Smooth muscle cell of trachea (primary cell): ENCODE measurements at places on chromosomes 11 and 22. TPM values are rescaled to one million over a fixed set of nuclear protein-coding genes. Genes with fewer than 3 reads are reported as not detected.

The OR2AG1 gene
- not detected in 2 replicates for total RNA-seq

The RAG2 gene
- not detected in 2 replicates for total RNA-seq

The EHF gene
- total RNA-seq: 0.15 and 0.33 TPM in 2 replicates

The CCDC86 gene
- 9.2 and 15.1 TPM in 2 replicates for total RNA-seq

The DEPDC7 gene
- total RNA-seq: 4.3 and 7.6 TPM in 2 replicates

The OR51I1 gene
- total RNA-seq: not detected in 2 replicates

The TREH gene
- not detected in 2 replicates for total RNA-seq

The SCN4B gene
- 0.44 and 0.83 TPM in 2 replicates for total RNA-seq

The CNTN5 gene
- total RNA-seq: not detected in 2 replicates

The LRRC75B gene
- total RNA-seq: 5.5 and 13.9 TPM in 2 replicates
